NCI-H1930 (cell line): ENCODE measurements at places on chromosomes 7 and 10.

DNA sequence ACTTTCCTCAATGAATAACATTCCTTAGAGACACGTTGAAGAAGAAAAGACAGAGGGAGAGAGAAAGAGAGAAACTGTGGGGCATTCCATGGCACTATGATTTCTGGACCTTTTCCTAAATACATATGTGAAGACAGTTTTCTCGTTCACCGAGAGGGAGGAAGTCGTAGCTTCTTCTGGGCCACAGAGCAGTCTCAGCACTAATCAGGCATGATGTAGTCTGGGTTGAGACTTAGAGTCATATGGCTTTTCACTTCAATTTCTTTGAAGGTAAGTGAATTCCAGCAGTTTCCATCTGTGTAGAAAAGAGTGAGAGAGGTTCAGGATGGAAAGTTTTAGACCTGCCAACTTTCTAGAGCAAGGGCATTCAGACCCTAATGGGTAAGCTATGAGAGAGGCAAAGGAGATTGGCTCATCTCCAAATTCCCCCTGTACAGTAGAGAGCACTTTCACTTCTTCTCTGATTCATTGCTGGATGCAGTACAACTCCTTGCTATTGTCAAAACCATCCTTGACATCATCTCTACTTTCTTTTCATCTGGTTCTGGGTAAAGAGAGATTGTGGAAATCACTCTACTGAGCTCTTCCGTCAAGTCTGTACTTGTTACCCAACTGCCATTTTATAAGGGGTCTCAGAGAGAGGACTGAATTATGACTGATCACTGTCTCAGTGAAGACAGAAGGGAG is 31.5 kb upstream of the OR9A4 start:
- no peak for DNase-seq

- DNase-seq = no peak
These were observed 567 bp downstream of the KCNH2 start for GRCh38 chr7:150977382-150978125.

DNA sequence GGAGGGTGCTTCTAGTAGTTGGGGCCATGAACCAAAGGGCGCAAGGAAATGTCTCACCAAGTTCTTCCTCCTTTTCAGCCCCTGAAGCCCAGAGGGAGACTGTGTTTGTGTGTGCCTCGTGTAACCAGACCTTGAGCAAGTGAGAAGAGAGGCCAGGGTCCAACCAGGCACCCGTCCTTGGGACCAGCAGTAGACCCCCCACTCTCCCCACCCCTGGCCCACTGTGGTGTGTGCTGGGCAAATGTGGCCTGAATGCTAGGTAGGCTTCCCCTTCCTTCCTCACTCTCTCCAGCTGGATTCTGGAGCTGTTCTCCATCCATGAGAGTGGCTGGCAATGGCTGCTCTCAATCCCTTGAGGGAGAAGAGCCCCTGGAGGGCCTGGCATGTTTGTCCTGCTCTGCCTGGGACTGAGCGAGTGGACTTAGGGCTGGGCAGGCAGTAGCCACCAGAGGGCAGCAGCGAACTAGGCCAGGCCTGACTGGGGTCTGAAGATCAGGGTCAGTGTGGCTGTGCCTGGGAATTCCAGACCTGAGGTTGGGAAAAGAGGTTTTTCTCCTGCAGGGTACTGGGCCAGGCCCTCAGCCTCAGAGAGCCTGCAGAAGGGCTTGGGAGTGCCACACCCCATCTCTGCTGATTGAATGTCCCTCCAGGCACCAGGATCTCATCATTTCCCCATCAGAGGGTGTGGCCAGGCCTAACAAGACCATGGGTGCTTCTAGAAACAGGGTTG is 12.5 kb downstream of the SFRP5 start:
- DNase-seq = peak; percentile 25

GRCh38 chr7:42714356-42714755 is 197.5 kb downstream of the C7orf25 start:
- no peak for DNase-seq

DNA sequence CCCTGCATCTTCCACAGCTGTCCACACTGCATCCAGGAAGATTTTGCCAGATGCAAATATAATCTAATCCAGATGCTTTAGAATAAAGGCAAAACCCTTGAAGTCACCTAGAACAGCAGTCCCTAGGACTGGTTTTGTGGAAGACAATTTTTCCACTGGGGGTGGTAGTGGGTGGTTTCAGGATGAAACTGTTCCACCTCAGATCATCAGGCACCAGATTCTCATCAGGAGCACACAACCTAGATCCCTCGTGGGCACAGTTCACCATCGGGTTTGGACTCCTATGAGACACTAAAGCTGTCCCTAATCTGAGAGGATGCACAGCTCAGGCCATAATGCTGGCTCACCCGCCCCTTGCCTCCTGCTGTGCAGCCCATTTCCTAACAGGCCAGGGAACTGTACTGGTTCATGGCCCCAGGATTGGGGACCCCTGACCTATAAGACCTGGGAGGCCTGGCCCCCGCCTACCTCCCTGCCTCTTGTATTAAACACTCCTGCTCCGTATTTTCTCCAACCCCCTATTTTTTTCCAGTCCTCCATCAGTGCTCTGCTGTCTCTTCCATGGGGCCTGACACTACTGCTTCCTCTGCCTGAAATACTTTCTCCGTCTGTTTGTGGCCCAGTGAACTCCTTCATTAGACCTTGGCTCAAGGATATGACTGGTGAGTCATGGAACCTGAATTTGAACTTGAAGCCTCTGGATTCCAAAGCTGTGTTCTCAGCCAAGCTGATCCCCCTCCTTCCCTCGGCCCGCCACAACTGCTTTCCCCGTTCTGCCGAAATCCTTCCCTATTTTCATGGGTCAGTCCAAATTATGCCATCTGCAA is 79.9 kb upstream of the RHEB start:
- no peak for DNase-seq

DNA sequence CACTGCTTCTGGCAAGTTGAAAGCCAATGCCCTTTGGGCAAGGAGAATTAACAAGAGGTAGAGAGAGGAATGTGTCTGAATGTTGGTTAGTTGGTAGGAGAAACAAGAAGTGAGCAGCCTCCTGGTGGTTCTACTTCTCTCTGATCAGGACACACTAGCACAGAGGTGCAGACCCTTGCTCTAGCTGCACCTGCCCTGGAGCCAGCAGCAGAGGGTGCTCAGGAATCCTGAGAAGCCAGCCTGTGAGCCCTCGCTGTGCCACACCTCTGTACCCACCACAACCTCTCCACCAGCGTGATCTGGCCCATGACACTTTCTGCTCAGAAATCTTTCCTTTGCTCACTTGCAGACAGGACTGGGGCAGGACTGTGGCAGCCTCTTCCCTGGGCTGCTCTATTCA is 364.7 kb downstream of the RPS24 start:
- no peak for DNase-seq

- no peak for DNase-seq
These were observed 39.3 kb upstream of the CDK6 start for GRCh38 chr7:92875719-92876118.

DNA sequence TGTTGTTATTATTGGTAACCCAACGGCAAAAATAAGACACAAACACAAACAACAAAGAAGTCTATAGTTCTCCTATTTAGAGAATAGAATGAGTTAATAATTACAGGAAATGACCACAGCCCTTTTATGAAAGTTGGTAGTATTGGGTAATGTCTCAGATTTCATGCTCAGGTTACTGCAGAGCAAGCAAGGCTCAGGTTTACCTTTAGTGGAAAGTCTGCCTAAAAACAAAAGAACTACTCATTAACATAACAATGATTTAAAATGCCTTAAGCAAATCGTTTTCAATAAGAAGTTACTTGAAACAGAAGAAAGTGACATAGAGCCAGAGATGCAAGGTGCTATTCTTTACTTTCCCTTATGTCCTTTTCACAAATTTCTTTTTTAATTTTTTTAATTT is 441.2 kb downstream of the PLXDC2 start:
- no peak for DNase-seq

DNA sequence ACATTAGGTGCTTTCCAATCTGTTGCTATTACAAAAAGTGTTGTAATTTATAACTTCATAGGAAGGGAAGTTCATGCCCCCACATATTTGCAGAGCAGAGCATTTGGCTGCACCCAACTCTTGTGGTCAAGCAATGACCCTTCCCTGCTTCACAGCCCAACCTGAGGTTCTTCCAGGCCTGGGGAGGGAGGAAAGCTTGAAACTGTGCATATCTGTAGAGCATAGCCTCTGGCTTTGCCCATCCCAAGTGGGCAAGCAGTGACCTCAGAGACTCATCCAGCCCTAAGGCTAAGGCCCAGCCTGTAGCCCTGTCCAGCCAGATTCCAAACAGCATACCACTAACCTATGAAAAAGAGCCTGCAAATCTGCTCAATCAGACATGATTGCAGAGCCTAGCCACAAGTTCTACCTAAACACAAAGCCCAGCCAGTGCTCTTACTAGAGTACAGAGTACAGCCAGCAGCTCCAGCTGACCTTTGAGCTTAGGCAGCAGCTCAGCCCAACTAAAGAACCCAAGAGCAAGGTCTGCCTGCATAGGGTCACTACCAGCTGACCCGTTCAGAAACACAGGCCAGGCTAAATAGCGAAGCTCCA is 14.4 kb upstream of the GSTK1 start:
- no peak for DNase-seq

GRCh38 chr7:92644406-92645113 is 54.4 kb upstream of the FAM133B start:
- no peak for DNase-seq

DNA sequence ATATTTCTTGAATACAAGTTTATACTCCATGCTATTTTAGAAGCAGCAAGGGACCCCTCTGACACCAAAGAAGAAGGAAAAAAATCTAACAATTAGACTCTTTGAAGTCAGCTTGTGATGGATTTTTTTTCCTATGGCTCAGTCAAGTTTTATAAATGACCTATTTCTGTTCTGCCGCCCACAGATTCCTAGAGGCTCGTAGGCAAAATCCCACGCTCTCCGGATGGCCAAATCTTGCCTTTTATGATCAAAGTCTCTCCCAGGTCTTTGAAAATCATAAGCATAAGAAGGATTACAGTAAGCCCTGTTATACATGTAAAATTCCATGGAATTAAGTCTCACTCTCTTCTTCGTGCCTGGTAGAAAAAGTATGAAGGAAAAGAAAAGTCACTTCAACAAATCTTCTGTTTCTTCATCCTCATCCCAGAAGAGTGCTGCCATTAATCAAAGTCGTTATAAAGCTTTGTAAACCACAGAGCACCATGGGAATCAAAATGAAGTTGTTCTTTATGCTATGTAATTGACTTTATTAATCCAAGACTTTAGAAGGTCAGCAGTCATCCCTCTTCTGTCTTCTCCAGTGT is 33.1 kb downstream of the ASB13 start:
- no peak for DNase-seq

GRCh38 chr10:15228426-15228825 is 59.9 kb upstream of the NMT2 start:
- DNase-seq = no peak

DNA sequence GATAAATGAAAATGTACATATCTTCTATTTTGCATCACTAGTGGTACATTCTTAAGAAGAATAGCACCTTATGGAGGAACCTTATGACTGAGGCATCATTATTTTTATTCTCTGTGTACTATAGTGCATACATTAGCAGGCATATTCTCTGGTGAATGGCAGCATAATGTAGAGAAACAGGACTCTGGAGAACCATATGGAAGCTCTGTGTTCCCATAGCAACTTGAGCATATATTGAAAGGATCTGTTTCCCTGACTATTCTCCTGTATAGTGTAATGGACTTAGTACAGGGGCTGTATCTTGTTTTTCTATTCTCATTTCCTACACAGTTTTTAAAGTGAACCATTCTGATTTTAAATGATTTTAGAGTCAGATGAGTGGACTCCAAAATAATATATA is 128.4 kb upstream of the SMIM30 start:
- no peak for DNase-seq

DNA sequence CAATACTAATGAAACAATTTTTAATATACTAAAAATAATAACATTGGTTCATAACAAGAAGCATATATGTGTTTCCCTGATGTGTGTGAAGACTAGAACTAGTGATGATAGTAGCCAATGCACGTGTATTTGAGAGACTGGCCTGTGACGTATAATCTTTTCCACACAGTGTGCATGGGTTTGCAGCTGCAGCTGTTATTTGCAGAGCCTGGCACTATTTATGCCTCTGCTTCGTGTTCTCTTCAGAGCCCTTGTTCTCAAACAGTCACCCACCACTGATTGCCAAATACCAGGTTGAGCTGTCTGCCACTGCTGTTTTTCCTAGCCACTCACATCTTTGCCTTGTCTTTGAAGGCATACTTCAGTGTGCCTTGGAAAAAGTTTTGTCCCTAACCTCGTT is 531.7 kb downstream of the ETV1 start:
- DNase-seq = no peak

DNA sequence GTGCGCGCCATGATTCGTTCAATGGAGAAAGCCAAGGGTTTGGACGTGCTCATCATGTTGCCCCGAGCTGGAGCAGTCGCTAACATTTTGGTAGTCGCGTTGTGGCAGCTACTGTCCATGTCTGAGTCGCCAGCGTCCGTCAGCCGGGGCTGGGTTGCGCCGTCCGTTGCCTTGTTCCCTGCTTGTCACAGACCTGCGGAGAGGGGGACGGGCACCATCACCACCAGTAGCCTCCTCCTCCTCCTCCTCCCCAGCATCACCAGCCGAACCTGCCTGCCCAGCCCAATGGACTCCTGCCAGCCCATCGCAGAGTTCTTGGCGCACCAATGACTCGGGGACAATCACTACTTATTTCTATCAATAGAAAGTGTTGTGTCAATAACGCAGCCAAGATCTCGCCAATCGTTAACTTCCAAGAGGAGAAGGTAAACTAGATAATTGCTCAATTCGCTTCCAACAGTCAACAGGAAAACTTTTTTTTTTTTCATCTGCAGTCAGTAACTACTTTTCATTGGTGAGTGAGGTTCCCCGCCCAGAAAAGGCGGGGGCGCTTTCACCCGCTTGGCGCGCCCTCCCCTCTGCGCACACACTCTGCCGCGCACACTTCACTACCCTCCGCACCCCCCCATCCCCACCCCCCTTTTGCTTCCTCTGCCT is at the start of gene FEZF1:
TSS of gene FEZF1 (minus strand) at position 432 of the 657 bp plus-strand sequence. CDS start at position 119, 313 bp downstream.
- no peak for DNase-seq

- DNase-seq = no peak
These were observed 527.0 kb downstream of the NEBL start for GRCh38 chr10:20369863-20370736.

GRCh38 chr10:79244068-79244442 is 103.2 kb upstream of the PPIF start:
- DNase-seq = no peak

- no peak for DNase-seq
These were observed 190.1 kb upstream of the SLC26A5 start for GRCh38 chr7:103636153-103636552.

DNA sequence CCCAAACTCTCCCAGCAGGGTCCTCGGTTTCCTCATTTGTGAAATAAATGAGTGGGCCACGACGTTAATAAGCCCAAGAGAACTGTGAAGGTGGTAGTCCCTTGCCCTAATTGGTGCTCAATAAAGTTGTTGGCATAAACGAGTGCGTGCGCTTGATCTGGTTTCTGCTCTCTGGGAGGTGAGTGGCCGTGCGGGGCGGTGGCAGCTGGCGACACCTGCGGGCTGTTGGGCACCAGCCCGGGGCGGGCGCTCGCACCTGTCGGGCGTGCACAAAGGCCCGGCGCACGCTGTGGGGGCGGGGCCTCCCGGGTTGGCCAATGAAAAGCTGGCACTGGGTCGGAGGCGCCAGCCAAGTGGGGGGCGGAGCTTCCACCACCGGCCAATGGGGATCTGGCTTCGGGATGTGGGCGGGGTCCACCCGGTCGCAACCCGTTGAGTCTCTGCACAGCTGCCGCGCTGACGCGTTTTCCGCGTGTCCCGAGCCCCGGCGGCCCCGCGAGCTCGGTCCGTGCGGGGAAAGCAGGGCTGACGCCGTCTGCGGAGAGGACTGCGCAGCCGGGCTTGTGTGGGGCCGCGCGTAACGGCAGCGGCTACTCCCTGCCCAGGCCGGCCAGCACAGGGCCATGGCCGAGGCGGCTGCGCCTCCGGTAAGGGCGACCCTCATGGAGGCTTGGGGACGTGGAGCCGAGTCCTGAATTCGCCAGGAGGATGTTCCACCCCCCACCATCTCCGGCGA is 23.0 kb downstream of the ZNF783 start:
- DNase-seq = peak; percentile 96
